SHP77 (cell line): ENCODE measurements at places on chromosomes 4 and X.

- peak; percentile 2 for DNase-seq
Observed at GRCh38 chr4:46390355-46391058, 579 bp upstream of the GABRA2 start.

- no peak for DNase-seq
Observed at GRCh38 chr4:2295900-2296442, 34.1 kb upstream of the MXD4 start.

- no peak for DNase-seq
Observed at GRCh38 chr4:43238008-43238407, 345.5 kb downstream of the GRXCR1 start.

GRCh38 chr4:77817304-77818072 lies 1.7 kb downstream of the CNOT6L start:
- peak; percentile 19 for DNase-seq

- DNase-seq: no peak
Observed at GRCh38 chrX:137852502-137852901, 286.6 kb downstream of the ZIC3 start.

- no peak for DNase-seq
Observed at GRCh38 chr4:185849664-185850550, 37.9 kb upstream of the SORBS2 start.

GRCh38 chr4:172691552-172691951 lies 477.1 kb upstream of the GALNT7 start:
- no peak for DNase-seq

DNA sequence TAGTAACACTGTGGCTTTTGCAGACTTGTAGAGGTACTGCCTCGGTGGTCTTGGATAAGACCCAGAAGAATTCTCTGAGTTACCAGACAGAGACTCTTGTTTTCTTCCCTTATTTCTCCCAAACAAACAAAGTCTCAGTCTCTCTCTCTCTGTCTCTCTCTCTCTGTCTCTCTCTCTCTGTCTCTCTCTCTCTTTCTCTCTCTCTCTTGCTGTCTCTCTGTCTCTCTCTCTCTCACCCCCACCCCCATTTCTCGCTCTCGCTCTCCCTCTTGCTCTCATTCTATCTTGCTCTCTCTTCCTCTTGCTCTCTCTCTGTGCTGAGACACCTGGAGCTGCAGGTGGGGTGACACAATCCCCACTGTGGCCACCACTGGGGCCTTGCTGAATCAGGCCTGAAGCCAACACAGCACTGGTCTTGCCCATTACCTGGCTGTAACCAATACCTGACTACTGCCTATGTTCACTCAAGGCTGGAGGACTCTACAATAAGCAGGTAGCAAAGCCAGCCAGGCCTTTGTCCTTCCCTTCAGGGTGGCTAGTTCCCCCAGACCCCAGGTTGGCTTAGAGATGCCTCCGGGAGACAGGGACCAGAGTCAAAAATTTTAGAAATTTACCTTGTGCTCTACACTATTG lies 12.3 kb downstream of the LOC101059915 start:
- no peak for DNase-seq

DNA sequence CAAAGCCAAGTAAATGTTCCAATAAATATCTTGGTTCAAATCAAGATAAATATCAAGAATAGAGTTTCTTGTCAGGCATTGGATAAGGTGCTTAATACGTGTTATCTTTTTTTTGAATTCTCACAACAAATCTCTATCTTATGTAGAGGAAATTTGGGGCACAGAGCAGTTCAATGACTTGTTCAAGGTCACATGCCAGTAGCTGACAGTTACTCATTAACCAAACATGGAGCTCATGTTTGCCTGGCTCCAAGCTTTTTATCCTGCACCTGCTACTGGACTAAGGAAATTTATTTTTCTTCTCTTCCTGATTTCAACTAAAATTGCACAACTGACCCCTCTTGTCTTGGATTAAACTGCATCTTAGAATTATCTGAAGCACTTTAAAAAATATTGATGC lies 76.3 kb downstream of the ATP10D start:
- no peak for DNase-seq

DNA sequence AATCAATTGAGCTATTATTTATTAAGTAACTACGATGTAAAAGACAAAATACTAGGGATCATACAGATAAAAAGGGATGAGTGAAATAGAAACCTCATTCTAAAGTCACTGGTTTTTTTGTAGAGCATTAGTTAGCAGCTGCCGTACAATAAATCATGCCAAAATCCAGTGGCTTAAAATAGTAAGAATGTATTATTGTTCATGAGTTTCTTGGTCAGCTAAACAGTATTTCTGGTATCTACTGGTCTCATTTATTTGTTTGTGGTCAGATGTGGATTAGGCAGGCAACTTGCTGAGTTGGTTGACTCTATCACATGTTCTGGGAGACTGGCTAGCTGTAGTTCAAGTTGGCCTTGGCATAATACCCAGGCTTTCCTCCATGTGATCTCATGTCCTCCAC lies 667.3 kb downstream of the GALNTL6 start:
- no peak for DNase-seq

- DNase-seq: no peak
Observed at GRCh38 chr4:162347156-162347841, 183.5 kb upstream of the FSTL5 start.

DNA sequence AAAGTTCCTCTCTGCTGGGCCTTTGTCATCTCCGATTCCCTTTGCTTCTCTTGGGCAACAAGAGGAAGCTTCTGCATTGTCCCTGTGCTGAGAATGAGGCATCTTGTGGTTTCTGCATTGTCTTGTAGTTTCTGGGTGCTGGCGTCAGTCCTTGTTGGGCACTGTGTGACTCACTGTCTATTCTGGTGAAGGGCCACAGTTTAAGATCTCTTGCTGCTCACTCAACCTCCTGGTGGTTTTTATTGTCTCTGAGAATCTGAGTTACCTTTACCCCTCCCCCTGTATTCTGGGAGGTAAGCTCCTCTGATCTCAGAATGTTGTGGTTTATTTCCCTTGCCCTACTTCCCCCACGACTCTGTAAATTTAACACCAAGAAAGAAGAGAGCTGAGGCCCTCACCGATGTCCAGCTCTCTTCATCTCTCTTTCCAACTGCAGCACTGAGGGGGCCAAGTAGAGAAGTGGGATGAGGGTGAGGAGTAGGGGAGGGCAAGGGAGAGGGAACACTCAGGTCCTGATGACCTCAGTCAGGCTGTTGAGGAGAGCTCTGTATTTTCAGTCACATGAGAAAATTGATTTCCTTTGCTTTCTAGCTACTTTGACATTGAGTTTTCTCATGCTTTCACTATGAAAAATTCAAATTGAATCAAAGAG lies 441.6 kb upstream of the PITX2 start:
- no peak for DNase-seq

DNA sequence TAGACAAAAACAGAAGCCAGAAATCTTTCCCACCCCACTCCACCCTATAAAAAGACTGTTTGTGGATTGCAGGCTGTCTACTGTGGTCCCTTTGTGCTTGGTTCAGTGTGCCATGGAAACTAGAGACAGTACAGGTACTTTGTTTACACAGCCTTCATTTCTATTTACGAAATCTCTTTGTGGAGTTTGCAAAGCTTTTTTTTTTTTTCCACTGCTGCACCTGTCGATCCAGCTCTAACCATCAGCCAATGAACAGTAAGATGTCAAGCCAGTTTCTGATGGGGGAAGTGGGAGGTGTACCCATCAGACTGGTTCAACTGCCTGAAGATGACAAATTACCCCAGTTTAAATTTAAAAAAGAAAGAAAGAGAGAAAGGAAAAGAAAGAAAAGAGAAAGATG lies 20.2 kb upstream of the LRBA start:
- DNase-seq: peak; percentile 63

- no peak for DNase-seq
Observed at GRCh38 chr4:8159537-8160232, 1.1 kb upstream of the ABLIM2 start.

GRCh38 chrX:111394569-111394968 lies 17.4 kb downstream of the DCX start:
- DNase-seq: no peak

DNA sequence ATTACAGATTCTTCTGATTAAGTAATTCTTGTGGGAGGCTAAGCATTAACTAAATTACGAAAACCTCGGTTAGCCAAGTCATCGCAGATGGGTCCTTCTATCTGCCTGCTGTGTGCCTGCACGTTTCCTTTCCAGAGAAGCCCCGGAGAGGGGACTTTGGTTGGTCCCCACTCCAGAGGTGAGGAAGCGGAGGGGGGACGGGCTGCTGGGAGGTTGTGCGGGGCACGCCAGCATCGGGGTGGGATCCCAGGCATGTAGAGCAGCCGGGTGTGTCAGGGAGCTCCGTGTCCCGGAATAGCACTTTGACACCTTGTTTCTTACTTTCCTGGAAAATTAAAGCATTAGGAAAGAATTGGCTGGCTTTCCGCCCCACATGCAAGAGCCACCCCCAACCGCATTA lies 26.6 kb downstream of the PIGG start:
- DNase-seq: no peak

DNA sequence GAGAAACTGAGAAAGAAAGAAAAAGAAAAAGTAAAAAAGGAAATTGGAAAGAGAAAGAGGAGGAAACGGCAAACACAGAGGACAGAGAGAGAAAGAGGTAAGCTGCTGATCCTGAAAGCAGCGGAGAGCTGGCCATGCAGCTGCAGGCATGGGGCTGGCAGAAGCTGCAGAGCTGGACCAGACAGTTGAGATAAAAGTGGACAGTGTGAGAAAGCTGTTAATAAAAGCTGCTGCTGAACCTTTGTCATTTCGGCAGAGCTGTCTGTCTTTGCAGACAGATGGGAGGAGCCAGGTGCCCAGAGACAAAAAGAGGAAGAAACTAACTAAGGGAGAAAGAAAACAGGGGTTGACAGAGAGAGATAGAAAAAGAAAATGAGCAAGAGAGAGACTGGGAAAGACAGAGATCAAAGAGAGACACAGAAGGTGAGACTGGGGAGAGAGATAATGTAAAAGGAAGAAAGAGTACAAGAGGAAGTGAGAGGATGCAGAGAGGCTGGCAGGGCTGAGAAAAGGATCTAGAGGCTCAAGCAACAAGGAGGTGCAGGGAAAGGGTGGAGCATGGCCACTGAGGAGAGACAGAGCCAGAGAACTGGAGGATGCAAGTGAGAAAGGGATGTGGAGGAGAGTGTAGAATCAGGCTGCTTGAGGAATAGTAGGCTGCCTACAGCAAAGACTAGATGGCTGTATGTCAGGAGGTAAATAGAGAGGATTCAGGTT lies 376.8 kb upstream of the FGF16 start:
- no peak for DNase-seq

DNA sequence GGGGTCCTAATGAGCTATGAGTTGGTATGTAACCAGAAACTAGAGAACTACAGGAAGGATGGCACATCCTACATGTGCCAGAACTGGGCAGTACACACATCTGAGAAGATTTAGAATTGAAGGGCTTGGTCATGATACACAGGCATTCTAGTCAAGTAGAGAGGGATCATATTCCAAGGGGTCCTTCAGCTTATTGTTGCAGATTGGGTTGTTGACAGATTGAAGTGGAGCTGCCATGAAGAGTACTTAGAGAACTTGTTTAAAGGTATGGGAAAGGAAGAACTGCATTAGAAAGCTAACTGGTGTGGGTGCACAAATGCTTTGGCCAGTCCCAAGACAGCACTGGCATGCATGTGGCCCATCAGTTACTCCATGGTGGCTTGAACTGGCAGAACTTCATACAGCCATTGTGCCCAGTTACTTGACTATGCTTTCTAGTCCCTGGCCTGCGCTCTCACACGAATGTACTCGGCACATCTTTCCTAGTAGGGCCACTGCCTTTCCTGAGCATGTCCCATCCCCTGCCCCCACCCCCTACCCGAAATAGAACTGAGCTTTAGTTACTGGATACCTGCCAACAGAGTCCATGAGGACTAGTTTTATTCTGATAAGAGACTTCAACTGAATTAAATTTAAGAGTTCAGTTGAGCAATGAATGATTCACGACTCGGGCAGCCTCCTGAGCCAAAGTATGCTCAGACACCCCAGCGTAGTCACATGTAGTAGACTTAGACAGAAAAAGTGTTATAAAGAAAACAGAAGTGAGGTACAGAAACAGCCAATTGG lies 64.0 kb downstream of the CCNG2 start:
- DNase-seq: no peak

GRCh38 chr4:3077796-3078195 lies 3.3 kb downstream of the HTT start:
- no peak for DNase-seq

DNA sequence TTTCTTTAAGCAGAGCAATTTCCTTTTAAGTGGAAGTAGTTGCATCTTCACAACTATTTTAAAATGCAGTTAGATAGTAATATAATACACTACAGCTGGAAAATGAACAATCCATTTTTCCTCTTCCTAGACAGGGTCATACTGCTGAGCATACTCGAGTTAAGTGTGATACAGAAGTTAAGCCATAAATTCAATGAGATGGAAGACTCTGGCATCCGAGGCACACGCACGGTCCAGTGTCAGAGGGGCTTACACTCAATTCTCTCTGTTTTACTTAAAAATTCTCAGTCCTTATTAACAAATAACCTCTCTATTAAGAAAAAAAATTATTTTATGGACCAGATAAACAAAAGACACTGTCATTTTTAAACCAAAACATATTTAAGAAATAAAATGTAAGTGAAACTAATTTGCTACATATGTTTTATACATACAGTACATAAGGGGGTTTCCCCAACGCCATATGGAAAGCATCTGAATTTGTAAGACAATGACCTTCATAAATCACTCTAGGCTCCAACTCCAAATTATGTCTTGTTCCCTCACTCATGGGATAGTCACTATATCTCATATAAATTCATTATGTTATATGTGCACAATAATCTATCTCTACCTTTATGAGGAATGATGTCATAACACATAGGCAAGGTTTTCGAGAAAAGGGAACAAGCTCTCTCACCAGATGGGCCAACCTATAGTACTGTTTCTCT lies 315.3 kb downstream of the PAPSS1 start:
- DNase-seq: no peak

- DNase-seq: no peak
Observed at GRCh38 chrX:68429216-68429615, 4.1 kb downstream of the OPHN1 start.

DNA sequence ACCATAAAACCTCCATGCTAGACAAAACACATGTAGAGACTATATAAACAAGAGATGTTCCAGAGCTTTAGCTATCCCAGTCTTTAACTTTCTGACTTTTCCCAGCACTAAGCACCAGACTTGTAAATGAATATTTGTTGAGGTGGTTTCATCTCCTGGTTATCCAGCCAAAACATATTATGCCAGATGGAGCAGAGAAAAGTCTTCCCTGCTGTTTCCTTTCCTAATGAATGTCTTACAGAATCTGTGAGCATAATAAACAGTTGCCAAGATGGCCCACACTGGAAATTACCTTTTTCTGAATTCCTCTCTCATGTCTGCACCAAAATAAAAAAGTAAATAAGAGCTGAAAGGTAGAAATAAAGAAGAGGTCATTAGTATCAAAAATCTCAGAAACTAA lies 159.2 kb downstream of the TECRL start:
- DNase-seq: no peak
